NB4 (cell line): ENCODE measurements at places on chromosomes 2 and 18.

- DNase-seq = peak; percentile 57
Measured at GRCh38 chr2:54572262-54572635, 116.1 kb downstream of the SPTBN1 start.

DNA sequence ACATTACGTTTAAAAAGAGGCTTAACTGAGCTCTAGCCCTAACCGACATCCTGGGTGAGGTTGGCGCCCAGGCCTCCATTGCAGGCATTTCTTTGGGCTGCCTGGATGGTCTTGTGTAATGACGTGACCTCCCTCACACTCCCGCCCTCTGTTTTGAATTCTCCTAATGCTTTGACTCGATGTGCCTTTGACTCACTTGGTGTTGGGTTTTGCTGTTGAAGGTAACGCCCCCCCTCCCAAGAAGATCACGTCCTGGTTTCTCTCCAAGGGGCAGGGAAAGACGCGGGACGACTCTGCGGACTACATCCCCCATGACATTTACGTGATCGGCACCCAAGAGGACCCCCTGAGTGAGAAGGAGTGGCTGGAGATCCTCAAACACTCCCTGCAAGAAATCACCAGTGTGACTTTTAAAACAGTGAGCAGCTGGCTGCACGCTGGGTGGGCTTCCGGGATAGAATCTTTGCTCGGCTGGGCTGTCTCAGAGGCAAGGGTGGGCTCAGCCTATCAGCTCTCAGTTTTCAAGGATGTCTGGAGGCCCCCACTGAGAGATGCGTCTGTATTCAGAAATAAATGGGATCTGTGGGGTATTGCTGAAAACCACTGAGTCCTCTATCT lies 87.9 kb upstream of the ATG16L1 start:
- DNase-seq = peak; percentile 69

DNA sequence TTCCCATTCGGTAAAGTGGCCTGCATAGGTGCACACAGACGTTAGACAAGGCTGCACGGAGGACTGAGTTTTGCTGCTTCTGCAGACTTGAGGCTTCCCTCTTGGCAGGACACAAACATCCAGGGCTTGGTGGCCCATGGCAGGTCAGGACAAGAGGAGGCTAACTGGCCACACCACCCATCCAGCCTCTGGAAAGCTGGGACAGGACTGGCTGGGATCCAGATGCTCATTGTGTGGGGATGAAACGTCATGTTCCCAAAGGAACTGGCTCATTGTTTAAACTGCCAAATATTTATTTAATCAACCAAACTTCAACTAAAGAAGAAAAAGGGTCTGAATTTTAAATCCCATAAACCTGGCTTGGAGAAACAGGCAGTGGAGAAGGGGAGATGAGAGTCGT lies 239.1 kb upstream of the EPAS1 start:
- no peak for DNase-seq

DNA sequence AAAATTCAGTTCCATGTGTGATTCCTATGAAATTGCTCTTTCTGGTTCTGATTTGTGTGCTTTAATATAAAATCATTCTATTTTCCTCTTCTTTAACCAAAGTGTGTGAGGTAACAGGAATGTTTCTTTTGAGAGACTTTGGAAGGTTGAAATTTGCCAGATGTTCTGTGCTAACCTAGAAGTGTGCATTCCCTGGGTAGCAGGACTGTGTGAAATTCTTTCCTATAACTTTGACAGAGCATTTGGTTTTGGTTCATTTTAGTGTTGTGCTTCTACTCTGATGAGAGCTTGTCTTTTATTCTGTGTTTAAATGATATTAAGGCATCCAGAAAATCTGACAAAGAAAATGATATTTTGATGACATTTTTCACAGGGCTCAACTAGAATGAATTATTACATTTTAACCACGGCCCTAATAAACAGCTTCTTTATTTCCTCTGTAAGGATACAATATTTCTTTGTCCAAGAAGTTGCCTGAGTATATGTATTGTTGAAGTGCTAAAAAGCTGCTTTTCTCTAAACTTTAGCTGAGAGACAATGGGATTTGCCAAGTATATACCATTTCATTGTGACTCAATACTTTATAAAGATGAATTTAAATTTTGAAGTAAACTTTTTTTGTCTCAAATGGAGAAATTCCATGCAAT lies 34.7 kb upstream of the DLX1 start:
- DNase-seq = no peak
